ENCODE measurements at places on chromosomes 12 and 14.

DNA sequence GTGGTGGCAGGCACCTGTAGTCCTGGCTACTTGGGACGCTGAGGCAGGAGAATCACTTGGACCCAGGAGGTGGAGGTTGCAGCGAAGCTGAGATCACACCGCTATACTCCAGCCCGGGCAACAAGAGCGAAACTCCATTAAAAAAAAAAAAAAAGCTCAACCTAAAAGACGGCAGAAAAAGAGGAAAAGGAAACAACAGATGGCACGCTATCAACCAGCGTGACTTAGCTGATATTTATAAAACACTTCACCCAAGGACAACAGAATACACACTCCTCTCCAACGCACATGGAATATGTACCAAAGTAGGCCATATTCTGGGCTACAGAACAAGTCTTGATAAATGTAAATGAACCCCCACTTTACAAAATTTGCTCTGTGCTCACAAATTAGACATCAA lies 34.0 kb upstream of the CLMN start:
- DNase-seq, result no peak

DNA sequence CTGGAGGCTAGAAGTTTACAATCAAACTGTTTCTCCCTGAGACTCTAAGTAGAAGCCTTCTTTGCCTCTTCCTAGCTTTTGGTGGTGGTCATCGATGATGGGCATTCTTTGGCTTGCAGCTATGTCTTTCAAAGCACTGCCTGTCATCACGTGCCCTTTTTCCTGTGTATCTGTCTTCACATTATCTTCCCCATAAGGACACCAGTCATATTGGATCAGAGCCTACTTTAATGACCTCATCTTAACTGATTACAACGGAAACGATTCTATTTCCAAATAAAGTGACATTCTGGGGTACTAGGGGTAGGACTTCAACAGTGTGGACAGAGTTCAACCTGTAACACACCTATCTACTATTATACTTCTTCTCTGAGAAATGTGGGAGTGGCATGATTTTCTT lies 31.1 kb upstream of the IFNG-AS1 start:
- no peak for DNase-seq

DNA sequence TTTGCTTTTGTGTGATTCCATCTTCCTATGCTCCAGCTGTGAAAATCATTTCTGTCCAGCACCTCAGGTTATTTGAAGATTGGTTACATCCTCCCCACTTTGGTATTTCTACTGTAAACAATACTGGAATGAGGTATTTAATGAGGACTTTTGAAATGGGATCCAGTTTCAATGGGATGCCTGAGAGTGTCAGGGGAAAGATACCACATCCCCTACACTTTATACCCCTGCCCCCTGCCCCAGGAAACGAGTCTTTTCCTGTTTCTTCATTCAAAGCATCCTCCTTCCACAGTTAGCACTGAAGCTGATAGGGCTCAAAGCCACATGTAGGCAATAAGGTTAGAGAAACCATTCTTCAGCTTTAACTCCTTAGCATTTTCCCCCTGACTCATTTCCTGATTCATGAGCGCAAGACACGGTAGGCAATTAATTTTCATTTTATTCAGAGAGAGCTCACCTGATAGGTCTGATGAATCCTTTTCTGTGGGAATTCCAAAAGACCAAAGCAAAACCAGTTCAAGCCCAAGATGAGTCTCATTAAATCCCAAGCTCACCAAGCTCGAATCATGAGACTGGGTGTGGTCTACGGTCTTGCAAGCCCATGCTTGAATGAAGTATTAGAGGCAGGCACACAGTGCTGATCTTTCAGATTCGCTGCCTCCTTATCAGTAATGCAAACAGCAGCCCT lies 143.6 kb upstream of the CRY1 start:
- DNase-seq, result no peak

DNA sequence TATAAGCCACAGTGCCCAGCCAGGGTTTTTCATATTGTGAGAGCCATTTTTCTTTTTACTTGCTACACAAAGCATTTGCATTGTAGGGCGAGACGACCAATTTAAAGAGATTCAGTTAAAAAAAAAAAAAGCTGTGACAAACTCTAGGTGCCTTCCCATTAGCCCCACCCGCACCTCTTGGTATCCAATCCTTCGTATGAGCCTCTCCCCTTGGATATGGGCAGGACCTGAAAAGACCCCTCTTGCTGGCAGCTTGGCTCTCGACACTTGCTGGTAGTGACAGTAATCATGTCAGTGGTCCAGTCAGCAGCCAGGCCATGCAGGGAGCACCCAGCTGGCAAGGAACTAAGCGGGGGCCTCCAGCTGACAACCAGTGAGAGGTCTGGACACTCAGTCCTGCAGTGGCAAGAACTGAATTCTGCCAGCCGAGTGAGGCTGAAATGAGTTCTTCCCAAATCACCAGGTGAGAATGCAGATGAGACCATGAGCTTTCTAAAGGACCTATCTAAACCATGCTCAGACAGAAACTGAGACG lies 46.5 kb downstream of the SINHCAF start:
- DNase-seq, result no peak

- no peak for DNase-seq
These were observed 5.9 kb downstream of the PXN start for GRCh38 chr12:120259418-120260202.

GRCh38 chr14:102873546-102874061 lies 48.9 kb upstream of the AMN start:
- DNase-seq, result no peak

GRCh38 chr14:54192610-54193009 lies 204.2 kb upstream of the CDKN3 start:
- no peak for DNase-seq

GRCh38 chr12:62292761-62293344 lies 32.6 kb downstream of the USP15 start:
- no peak for DNase-seq

- no peak for DNase-seq
These were observed 366.5 kb downstream of the ALG10 start for GRCh38 chr12:34388636-34389377.

- peak; percentile 85 for DNase-seq
These were observed 5.1 kb downstream of the GPR84 start for GRCh38 chr12:54358945-54359761.

DNA sequence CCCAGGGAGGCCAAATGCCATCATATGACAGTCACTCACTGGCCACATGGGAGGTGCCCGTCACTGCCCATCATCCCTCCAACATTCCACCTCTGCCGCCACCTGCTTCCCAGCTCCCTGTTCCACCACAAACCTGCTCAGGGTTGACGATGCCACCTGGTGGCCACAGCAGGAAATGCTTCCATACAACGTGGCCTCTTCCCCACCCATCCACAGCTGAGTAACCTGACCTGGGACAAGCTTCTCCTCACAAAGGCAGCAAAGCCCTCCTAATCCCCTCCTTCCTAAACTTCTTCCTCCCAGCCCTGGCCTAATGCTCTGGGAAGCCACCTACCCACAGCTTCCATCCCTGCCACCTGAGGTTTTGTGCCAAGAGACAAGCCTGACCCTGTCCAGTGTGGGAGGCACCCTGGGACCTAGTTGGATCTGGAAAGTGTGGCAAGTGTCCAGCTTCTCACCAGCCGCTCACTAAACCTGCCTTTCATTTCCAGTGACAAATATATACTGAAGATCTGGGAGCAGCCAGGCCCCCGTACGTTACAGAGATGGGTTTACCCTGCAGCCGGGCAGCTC lies 4.3 kb downstream of the DEGS2 start:
- DNase-seq, result no peak

GRCh38 chr14:102951799-102952198 lies 29.3 kb downstream of the AMN start:
- DNase-seq, result no peak

- DNase-seq, result no peak
These were observed 35.3 kb downstream of the SLC2A14 start for GRCh38 chr12:7837366-7837765.

DNA sequence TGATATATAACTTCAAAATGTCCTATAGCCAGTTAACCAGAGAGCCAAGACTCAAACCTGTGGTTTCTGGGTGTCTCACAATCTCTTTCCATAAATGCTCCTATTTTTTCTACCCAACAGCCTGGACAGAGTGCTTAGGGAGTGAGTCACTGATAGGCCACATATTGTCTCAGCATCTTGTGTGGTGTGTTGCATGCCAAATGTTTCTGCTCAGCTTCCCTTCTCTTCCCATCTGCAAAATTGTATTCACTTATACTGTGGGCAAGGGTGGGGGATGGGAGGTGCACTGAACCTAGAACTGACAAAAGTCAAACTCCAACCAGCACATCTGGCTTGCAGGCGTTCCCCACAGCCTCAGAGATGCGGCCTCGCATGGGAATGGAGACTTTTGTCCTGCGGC lies 123.3 kb downstream of the KCNA5 start:
- no peak for DNase-seq

- no peak for DNase-seq
These were observed 186.6 kb upstream of the PLEKHG7 start for GRCh38 chr12:92516277-92516600.

GRCh38 chr12:132872975-132873421 lies 14.4 kb downstream of the CHFR start:
- no peak for DNase-seq

DNA sequence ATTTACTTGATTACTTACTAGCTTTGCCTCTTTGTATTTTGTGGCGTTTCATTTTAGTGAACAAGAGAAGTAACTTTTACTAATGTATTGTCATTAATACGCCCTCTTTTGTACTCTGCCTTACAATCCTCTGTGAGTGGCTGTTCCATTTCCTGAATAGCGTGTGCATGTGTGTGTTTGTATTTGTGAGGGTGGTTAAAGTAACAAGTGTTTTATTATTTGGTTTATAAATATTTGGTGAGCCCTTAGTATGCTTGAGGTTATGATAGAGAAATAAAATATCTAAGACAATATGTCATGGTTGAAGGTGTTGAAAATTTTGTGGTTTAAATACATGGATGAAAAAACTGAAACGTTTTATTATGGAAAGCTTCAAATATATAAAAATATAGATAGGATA lies 71.7 kb upstream of the REP15 start:
- no peak for DNase-seq

DNA sequence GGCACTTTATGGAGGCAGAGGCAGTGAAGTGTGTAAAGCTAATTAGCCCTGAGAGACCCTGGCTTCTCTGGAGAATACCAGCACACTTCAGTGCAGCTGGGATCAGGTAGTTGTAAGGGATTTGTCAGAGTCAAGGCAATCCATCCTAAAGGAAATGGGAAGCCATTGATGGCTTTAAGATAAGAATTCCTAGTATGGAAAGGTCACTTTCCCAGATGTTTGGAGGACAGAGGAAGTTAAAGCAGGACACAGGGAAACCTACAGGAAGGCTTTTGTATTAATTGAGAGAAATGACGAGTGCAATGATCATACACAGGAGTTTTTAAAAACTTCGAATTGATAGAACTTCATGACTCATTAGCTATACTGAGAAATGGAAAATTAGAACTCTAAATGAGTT lies 254.4 kb downstream of the SLC16A7 start:
- DNase-seq, result no peak

- no peak for DNase-seq
These were observed 108.8 kb downstream of the RAD51B start for GRCh38 chr14:67928375-67928774.

- DNase-seq, result no peak
These were observed 15.9 kb downstream of the RBMS2 start for GRCh38 chr12:56537546-56537945.

GRCh38 chr12:123106640-123107359 lies 44.1 kb downstream of the PITPNM2 start:
- no peak for DNase-seq

DNA sequence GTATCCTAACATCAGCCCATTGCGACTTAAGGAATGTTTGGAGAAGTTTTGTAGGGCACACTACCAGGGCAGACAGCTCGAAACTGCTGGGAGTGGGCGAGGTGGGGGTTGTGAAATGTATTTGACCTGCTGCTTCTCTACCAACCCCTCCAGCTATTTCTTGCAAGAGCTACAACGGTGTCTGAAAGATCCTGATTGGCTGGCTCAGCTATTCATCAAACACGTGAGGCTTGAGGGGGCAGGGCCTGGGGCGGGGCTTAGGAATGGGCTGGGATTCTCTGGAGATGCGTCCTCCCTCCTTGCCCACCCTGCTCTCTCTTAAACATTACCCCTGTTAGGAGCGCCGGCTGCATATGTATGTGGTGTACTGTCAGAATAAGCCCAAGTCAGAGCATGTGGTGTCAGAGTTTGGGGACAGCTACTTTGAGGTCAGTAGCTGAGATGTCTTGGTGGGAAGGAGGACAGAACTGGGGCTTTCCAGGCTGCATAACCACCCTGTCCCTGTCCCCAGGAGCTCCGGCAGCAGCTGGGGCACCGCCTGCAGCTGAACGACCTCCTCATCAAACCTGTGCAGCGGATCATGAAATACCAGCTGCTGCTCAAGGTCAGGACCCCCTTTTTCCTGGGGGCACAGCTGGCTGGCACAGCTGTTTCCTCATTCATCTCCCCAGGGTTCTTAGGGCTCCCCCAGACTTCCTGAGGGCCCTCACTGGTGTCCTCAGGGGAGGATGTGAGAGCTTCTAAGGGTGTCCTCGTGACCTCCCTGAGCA lies 3.1 kb downstream of the ARHGEF25 start:
- no peak for DNase-seq

DNA sequence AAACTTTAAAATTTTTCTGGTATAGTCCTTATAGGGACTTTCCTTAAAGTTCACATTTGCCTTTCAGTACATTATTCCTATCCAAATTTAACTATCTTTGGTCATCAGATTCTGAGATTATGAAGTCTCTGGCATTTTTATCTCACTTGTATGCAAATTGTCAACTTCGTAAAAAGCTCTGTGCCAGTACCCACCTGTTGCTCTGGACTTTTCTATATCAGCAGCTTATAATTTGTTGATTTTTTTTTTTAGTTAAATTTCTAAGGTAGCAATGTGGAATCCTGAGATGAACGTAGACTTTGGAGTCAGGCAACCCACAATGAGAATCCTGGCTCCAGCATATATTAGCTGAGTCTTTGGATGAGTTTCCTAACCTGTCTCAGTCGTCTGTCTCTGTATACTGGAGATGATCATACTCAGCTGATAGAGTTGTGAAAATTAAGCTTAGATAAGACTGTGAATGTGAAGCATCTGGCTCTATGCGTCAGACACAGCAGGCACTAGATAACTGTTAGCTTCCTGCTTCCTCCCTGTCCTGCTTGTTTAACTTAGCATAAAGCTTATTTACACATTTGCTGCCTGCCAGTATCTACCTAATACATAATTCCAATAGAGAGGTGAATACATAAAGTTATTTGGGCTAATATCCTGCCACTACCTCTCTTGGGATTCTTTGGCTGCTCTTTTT lies 59.8 kb downstream of the MARK3 start:
- no peak for DNase-seq
